Naive thymus-derived CD8-positive, alpha-beta T cell (primary cell): ENCODE measurements at places on chromosomes 13 and 19.

GRCh38 chr13:98333486-98333885 is 156.4 kb upstream of the RNF113B start:
- DNase-seq: no peak

DNA sequence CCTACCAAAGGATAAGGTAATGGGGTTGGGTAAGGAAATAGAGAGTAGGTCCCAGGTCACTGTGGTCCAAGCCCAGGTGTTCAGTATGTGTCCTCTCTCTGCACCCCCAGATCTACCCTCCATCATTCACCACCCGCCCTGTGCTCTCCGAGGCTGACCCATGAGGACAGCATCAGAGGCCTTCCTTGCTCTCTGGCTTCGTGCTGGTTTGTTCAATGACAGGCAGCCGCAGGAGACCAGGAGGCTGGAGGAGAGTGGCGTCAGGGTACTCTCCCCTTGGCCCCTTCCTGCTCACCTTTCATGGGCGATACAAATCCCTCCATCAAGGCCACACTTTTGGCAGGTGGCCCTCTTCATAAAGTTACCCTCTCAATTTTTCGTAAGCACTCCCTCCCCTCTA is 1.7 kb downstream of the TUBA3C start:
- no peak for DNase-seq

DNA sequence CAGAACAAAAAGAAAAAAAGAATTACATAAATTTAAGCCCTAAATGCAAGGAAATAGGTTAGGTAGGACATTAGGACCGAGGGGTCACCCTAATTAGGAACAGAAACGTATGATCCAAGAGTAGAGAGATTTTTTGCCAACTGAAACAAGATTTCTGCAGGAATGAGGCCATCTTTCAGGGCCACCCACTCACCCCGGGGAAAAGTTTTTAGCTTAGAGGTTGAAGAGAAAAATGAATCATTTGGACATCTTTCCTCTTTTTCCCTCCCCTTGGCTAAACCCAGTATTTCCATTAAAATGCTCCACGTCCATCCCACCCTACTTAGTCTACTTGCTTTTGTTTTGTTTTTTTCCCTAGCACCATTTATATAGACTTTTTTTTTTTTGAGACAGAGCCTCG is 10.6 kb upstream of the PNMA8A start:
- no peak for DNase-seq

GRCh38 chr13:21759463-21759862 is 88.6 kb downstream of the FGF9 start:
- no peak for DNase-seq

- DNase-seq: no peak
Measured at GRCh38 chr13:34017231-34017630, 199.3 kb downstream of the RFC3 start.

DNA sequence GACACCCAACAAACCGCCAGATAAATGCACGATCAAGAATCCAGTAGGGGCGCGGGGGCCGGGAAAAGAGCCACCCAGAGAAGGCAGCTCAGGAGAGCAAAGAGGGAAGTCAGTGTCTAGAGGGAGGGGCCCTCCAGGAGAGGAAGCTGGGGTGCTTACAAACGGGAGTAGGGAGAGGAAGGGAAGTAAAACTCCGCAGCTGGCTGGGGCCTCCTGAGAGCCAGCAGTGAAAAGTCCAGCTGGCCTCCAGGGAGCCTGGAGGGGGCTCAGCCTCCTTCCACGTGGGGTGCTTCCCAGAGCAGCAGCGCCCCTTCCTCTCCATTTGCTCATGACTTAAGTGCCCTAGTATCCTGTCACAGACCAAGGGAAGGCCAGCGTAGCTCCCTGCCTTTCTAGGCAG is 51.8 kb downstream of the TMED1 start:
- no peak for DNase-seq

- DNase-seq: peak; percentile 33
Measured at GRCh38 chr19:1608359-1609102, 3.3 kb upstream of the UQCR11 start.

GRCh38 chr19:51227326-51227725 is 2.4 kb downstream of the CD33 start:
- DNase-seq: no peak

- no peak for DNase-seq
Measured at GRCh38 chr19:17429641-17430113, 9.8 kb downstream of the MVB12A start.

DNA sequence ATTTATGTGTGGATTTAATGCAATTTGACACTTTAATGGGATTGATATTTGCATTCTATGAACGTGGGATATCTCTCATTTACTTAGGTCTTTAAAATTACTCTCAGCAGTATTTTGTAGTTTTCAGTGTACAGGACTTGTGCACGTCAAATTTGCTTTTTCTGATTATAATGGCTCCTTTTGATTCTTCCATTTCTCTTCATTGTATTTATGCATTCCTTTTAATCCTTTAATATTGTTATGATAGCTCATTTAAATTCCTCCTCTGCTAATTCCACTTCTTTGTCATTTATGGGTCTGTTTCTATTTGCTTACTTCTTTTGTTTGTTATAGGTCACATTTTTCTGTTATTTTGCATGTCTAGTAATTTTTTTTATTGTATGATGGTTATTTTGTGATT is 226.6 kb downstream of the ATP8A2 start:
- DNase-seq: no peak

- no peak for DNase-seq
Measured at GRCh38 chr13:48585456-48585840, 52.6 kb upstream of the RCBTB2 start.

DNA sequence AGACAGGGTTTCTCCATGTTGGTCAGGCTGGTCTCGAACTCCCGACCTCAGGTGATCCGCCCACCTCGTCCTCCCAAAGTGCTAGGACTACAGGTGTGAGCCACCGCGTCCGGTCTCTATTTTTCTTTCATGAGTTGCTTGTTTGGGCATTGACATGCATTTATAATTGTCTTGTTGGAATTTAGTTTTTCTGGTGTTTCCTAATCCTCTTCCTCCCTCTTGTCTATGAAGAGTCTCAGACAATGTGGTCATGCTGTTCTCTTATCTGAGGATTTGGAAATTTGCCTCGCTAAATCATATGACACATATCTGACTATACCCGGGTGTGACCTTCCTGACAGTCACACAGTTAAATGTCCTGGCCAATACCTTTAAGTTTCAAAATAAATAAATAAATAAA is 7.4 kb upstream of the CEACAM18 start:
- DNase-seq: no peak

DNA sequence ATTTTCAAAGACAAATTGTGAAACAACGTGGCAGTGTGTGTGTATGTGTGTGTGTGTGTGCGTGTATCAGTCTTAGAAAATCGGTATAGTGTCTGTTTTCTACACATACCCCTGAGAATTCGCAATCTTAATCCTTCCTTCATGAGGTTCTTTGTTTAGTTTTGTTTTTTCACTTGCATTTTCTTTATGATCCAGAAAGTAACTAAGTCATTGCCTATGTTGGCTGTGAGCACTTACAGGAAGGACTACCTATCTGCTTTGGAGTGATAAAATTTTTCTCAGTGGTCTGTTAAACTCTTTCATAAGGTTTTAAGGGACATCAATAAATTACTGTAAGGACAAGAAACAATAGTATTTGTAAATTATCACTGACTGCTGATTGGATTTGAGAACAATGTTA is 1587.1 kb downstream of the PCDH9 start:
- DNase-seq: no peak

DNA sequence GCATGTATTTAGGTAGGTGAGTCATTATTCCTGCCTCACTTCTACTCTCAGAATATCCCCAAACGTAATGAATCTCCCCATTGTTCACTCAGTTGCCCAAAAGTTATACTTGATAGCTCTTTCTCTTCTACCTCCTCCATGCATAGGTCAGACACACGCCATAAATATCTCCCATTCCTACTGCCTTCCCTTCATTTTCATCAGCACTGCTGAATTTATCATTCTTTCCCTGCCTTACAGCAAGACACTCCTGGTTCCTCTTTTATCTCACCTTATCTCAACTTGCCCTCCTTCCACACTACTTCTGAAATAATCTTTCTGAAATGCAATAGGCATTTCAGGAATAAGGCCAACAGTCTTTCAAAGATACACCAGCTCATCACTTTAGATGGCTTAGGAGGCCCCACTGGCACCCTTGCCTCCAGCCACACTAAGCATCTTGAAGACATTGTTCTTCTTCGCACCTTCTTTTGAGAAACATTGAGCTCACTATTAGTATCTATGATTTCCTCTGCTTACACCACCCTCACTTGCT is 333.9 kb downstream of the MYO16 start:
- no peak for DNase-seq

DNA sequence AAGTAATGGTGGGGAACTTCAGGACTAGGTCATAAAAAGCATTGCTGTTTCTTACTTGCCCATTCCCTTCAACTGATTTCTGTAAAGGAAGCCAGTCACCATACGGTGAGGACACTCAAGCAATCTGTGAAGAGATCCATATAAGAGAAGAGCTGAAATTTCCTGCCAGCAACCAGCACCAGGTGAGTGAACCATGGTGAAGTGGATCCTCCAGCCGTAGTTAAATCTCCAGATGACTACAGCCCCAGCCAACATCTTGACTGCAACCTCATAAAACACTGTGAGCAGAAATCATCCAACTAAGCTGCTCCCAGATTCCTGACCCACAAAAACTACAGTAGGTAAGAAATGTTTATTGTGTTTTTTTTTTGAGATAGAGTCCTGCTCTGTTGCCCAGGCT is 3.8 kb upstream of the SLC6A16 start:
- DNase-seq: no peak

DNA sequence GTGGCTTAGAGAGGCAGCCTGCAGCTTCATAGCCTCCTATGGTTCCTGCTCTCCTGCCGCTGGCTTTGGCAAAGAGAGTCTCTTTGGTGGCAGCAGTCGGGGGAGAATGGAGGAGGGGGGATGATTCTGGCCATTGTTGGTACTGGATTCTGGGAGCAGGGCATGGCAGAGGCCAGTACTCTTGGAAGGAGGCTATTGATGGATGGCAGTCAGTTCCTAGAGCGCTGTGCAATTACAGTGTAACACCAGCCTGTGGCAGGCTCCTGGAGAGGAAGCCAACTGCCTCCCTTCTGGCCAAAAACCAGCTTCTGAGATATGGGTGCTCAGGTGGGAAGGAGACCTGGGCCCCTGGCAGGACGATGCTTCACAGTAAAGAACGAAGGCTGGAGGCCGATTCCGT is 47.9 kb upstream of the TMTC4 start:
- DNase-seq: no peak

DNA sequence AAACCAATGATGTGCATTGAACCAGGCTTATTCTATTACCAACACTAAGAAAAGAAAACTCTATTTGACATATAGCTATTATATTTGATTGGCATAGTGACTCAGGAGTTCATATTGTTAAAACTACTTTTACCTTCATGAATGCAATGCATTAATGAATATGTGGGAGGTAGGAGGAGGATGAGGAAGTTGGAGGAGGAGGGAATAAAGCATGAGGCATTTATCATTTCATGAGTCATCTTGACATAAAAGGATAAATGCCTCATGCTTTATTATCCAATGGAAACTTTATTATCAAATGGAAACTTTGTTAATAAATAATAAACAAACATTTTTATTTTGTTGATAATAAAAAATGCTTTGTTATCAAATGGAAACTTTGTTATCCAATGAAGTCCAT is 116.5 kb downstream of the SPRY2 start:
- no peak for DNase-seq

- DNase-seq: no peak
Measured at GRCh38 chr13:113947311-113948033, 26.4 kb downstream of the C13orf46 start.

DNA sequence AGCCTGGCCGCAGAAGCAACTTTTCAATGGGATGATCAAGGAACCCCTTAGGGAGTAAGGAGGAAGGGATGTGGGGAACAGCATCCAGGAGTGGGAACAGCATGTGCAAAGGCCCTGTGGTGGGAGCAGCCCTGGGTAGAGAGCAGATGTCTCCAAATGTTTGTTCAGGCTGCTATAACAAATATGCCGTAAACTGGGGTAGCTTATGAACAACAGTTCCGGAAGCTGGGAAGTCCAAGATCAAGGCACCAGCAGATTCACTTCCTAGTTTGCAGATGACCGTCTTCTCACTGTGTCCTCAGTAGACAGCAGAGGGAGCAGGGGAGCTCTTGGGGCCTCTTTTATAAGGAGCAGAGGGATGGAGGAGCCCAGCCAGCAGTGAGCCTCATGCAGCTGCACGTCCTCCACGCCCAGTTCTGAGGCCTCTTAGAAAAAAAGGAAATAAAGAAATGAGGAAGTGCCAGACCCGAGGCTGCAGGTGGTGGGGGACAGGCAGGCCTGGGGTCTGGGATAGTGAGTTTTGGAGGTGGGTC is 4.2 kb upstream of the LRRC25 start:
- no peak for DNase-seq

DNA sequence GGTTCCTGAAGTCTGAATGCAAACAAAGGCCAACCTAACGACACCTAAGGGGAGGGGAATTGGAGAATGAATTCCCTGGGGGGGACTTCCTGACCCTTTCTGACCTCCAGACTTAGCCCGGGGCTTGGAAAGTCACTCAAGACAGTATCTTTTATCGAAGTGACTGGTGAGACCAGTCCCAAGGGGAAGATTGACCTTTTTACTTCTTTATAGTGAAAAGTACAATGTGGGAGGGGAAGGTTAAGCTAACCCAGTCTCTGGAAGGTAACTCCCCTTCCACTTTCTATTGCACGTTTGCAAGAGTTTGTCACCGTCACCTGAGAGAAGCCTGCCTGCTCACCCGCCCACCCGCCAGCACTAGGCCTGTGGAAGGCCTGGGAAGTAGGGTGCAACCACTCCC is 111.9 kb downstream of the EFNB2 start:
- no peak for DNase-seq

DNA sequence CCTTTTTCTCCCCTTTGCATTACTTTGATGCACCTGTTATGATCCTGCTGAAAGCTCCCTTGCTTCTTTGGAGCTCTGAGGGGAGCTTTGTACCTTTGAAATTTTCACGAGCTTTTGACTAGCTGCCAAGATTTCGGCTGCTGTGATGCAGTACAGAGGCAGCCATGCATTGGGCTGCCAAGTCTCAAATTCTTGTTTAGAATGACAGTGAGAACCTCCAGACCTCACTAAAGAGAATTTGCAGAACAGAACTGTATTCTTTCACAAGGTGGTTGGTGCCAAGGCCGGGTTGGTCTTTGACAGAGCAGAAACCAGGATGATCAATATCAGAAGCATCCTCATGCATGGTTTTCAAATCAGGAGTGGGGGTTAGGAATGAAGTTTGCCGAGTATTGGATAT is 414.8 kb downstream of the GPC5 start:
- DNase-seq: no peak

- DNase-seq: no peak
Measured at GRCh38 chr13:79528759-79529191, 47.8 kb downstream of the NDFIP2 start.

DNA sequence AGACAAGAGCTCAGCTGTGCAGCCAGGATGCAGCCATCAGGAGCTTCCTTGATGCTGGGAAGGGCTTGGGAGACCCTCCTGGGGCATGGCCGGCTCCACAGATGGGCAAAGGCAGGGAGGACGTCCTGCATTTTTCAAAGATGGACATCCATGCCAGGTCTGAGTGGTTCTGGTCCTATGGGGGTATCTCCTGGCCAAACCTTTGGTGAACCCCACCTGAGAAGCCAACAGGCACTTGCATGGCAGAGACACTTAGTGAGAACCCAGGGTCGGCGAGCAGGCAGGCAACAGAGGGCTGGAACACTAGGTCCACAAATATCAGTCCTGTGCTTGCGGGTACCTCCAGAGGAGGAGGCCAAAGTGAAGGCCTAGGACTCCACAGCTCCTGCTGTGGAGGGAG is 70.0 kb downstream of the KCTD15 start:
- DNase-seq: no peak
